ENCODE measurements at places on chromosomes 13 and 19. TPM values are rescaled to one million over a fixed set of nuclear protein-coding genes. Genes with fewer than 3 reads are reported as not detected.

- no peak for DNase-seq
Measured at GRCh38 chr13:110329798-110330461, 22.8 kb downstream of the COL4A2 start.

- no peak for DNase-seq
Measured at GRCh38 chr19:35975608-35976214, 19.3 kb upstream of the SDHAF1 start.

GRCh38 chr19:48248081-48248833 is 7.5 kb downstream of the CARD8 start:
- DNase-seq = no peak

GRCh38 chr19:19482809-19483596 is 32.3 kb downstream of the TSSK6 start:
- no peak for DNase-seq

DNA sequence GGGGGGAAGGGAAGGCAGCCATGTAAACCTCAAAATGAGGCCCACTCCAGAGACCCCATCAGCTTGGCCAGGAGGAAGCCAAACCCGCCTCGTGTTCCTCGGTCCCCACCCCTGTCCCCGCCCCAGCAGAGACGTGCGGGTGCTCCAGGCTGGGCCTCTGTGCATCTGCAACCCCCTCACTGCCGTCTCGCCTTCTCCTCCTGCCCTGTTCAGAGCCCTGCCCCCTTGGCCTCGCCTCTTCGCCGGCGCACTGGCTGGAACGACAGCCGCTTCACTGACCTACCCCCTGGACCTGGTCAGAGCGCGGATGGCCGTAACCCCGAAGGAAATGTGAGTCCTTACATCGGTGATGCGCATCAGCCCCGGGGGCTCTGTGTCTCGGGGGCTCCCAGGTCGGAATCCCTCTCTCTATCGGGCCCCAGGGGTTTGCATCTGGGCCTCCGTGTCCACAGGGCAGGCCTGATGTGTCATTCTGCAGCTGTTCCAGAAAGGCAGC is 32.2 kb downstream of the TMEM161A start:
- no peak for DNase-seq

DNA sequence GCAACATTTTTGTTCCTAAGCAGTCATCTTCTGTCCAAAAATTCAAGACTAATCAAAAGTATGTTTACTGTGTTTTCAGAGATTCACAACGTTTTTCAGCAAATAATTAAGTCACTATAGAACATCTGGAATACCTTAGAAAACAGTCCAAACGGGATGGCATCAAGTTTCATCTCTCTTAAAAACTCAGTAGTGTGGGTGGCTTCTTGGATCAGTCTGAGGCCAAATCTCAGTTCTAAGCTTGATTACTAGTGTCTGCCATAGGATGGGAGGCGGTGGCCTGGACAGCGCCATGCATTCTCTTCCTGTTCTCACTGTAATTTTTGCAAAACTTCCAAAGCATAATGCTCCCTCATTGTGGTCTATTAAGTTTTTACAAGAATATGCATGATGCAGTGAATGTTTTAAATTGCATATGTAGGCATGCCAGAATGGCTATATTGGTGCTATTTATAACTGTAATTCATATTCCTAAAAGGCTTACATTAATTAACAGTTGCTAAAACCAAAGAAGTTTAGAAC is 37.1 kb downstream of the ANKRD10 start:
- no peak for DNase-seq

GRCh38 chr13:112083971-112084370 is 17.0 kb downstream of the SOX1 start:
- DNase-seq = no peak

GRCh38 chr13:100300243-100300642 is 211.3 kb downstream of the PCCA start:
- DNase-seq = no peak

Gene SERTAD3
- 24.7 TPM for total RNA-seq

Gene STARD13
- not detected for total RNA-seq

Gene NLRP9
- not detected for total RNA-seq

Gene NLRP4
- total RNA-seq = not detected
